Activated CD4-positive, alpha-beta T cell treated with anti-CD3 and anti-CD28 coated beads, Interleukin-2, amount 50 U/mL, for 16 hours (primary cell): ENCODE measurements at places on chromosomes 5 and 9.

- no peak for DNase-seq
Measured at GRCh38 chr5:105885266-105885665, 1785.5 kb downstream of the EFNA5 start.

DNA sequence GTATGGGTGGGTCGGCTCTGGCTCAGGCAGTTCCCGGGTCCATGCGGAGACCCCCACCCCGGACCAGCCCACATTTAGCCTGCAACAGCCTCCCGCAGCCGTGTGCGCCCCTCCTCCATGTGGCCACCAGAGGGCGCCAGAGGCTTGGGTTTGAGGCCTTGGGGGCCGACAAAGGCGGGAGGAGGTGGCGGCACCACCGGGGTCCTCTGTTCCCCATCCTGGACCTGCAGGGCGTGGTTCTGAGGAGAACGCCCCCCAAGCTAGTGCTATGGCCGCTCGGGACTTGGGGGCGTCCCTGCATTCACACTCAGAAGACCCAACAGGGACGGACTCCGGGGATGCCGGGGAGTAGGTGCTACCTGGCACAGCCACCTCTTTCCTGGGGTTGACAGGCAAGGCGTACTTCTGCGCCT, 16.5 kb downstream of the ASS1 start:
- DNase-seq: peak; percentile 65

DNA sequence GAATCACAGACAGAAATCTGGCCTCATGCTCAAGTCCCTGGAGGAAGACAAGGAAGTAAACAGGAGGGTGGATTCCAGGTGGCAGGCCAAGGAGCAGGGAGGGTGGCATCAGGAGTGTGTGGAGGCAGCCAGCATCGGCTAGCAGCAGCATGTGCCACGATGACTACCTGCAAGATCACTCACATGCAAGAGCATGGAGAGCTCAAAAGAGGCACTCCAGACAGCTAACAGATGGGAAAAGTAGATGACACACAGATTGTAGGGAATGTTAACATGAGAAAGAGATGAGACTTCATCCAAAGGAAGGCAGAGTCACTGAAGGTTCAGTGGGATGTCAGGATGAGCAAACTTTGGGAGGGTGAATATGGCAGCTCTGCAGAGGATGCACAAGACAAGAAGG, 104.3 kb downstream of the SEMA5A start:
- DNase-seq: no peak

- DNase-seq: no peak
Measured at GRCh38 chr9:11318946-11319345, 706.1 kb upstream of the PTPRD start.

DNA sequence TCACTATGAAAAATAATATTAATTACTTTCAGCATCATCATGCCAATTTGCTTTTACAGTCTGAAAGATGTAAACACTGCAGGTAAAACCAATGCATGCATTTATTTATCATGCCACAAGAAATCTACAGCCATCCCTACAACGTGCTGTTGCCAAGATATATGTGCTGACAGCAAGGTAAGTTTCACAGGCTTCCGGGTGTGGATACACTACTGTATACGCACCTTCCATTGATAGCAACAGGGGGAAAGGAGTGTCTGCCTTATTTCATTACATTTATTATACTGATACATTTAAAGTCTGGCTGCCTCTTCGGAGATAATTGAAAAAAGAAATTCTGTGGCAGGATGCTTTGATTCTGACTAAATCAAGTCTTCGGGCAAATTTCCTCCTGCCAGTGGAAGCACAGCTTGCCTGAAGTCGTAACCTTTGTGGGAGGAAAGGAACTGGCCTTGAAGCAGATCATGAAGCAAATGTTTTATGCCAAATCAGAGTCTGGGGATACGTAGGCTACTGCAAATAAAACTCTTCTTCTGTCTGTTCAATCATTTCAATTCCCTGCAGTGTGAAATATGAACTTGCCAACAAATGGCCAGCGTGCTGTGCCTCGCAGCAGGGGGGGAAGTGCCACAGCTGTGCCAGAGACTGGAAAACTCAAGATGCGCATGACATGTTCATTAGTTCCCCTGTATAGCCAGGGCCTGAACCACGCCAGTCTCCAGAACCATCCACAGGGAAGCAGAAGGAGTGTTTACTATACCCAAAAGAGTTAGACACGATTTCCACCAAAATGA, 268.1 kb downstream of the EFNA5 start:
- DNase-seq: no peak

- peak; percentile 57 for DNase-seq
Measured at GRCh38 chr9:99823681-99824377, 2.1 kb downstream of the NR4A3 start.
